ENCODE measurements at places on chromosomes 11 and 22.

DNA sequence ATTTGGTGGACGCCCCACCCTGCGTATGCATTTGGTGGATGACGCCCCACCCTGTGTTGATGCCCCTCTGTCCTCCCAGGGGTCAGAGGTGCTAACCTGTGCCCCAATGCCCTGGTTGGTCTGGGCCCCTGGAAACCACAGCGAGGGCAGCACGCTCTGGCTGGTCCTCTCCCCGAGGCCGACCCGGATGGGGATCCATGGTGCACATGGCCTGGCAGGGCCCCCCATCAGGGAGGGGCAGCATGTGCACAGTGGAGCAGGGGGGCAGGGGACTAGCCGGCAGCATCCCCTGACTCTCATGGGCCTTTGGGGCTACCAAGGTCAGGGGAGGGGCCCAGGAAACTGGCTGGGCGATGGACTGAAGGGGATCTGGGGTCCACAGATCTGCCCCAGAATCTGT, 7.6 kb upstream of the MUC5AC start:
- no peak for DNase-seq

- no peak for DNase-seq
Measured at GRCh38 chr22:29482726-29483125, 2.7 kb downstream of the NEFH start.

DNA sequence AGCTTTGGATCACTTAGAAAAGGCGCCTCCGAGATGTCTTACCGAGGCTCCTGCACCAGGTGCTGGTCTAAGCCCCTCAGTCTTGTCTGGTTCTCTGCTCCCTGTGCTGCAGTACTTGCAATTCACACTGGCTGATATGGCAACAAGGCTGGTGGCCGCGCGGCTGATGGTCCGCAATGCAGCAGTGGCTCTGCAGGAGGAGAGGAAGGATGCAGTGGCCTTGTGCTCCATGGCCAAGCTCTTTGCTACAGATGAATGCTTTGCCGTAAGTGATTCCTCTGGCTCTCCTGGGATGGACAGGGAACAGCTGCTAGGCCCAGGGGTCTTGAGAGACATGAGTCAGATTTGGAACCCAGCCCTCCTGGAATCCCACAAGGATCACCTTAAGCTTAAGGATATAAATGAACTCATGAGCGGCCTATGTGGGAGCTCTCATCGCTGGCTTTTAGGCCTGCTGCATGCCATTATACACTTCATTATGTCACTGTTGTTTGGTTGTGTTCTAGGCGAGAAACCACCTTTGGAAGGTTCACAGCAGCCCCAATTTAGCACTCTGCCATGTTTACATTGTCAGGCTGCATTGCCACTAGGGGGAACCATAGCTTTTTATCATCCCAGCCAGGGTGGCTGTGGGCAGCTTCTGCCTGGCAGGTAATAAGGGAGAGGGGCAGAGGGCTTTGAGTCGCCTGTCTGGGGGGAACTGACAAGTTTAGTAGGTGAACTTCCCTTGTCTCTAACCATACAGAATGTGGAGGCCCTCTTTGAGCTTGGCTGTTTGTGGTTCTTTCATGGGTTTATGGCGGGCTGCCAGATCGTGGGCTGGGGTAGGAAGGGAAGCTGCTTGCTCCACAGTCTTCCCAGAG, 8.5 kb downstream of the ACAD8 start:
- DNase-seq, result no peak

DNA sequence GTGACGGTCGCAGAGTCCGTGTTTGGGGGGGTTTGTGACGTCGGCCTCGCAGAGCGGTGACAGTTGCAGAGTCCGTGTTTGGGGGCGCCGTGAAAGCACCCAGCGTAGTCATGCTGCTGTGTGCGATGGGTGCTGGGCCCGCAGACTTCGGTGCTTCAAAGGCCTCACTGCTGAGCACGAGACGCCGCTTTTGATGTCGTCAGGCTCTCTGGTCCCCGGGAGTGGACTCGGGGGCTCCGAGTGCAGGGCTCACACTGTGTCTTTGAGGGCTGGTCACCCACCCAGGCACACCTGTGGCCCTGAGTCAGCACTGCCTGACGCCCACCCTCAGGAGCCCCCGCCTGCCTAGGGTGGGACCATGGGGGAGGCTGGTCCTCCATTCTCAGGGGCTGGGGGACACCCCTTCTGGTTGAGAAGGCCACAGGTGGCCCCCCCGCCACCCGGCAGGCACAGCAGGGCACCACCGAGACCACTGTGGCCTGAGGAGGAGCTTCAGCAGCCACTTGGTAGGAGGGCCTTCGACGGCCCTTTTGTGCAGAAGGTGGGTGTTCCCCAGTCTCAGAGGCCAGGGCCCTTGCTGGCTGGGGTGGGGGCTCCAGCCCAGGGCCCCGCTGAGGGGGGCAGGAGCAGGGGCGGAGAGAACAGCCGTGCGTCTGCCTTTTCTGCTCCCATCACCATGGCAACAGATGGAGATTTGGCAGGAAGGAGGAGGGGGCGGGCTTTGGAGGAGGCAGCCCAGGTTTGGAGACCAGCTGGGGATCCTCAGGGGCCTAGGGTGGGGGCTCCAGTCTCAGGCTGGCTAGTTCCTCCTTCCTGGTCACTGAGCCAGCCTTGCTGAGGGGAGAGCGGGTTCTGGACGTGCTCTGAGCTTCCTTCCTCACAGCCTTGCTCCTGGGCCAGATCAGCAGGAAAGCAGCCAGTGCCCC, 20.9 kb downstream of the BRSK2 start:
- DNase-seq, result no peak

DNA sequence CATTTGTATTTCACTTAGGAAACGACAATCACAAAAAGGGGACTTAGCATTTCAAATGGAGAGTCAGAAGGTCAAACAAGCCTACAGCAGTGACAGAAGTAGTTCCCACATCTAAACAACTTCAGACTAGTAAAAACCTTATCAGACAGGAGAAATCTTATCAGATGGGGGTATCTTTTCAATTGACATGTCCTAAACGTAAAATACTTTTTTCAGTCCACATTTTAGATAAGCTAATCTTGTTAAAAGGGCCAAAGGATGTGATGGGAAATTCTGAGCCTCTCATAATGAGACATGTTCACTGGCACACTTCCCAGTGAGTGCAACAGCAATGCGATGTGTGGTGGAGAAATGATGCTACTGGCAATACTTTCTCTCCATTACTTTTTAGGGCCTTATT, 2.4 kb downstream of the MAPK1 start:
- peak; percentile 24 for DNase-seq

DNA sequence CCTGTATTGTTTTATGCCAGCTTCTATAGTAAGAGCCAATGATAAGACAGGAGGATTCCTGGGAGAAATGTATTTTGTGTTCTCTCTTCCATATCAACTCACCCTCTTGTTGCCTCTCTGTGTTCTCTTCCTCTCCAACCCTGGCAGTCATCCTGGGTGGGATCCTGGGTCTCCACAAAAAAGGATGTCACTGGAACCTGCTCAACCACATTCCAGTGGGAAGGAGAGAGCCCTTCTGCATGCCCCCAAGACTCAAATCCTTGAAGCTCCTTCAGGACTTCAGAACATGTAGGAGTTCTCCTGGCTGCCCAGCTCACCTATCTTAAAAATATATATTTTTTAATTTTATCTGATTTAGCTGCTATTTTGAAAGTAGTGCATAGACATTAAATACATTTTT, 26.1 kb downstream of the APOL6 start:
- DNase-seq, result no peak

- DNase-seq, result no peak
Measured at GRCh38 chr11:43756575-43756974, 76.0 kb downstream of the HSD17B12 start.

- no peak for DNase-seq
Measured at GRCh38 chr11:11075515-11076171, 217.8 kb upstream of the ZBED5 start.

GRCh38 chr11:22331771-22332170, 6.4 kb upstream of the SLC17A6 start:
- DNase-seq, result no peak

DNA sequence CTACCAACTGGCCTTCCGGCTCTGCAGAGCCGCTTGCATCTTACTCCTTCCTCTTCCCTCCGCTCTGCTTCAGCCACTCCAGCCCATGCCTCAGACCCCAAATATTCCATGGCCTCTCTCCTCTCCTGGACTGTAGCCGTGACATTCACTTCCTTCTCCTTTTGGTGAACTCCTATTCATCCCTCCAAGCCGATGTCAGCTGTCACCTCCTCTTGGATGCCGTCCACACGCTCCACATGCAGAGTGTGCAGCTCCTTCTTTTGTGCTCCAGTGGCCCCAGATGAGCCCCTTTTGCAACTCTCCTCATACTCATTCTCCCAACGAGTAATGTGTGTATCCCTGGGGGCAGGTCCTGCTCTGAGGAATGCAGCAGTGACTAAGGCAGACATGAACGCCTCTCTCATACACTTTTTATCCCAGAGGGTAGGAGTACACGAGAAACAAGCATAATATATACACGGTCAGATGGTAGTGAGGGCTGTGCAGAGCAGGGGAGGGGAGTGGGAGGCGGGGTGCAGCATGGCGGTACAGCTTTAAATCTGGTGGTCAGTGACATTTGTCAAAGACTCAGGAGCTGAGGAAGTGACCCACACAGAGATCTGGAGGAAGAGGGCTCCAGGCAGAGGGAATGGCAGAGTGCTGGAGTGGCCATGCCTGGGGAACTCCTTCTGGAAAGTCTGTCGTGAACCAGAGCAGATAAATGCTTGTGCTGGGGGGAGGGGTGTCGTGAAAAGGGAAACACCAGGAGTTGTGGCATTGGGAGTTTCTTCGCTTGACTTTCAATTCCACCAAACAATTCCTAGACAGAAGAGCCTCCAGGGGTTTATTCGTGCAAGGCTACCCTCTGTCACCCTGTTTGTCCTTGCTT, 83.8 kb upstream of the ATXN10 start:
- DNase-seq, result no peak

DNA sequence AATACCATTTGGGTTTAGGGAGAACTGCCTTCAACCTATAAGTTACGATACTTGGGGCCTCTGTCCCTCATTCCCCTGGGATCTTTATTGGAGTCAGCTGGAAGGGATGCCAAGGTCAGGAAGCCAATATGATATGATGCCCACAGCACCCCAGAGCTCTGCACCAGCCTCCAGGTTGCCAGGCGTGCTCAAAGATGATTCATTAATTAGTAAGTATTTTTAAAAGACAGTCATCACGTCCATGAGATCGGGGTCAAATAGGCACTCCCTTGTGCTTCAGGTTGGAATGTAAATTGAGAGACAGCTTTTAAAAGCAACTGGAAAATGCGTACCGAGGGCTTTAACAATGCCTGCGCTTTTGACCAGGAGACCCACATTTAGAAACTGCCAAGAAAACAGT, 57.0 kb upstream of the CD5 start:
- no peak for DNase-seq

GRCh38 chr22:28435982-28436381, 243.7 kb downstream of the TTC28 start:
- DNase-seq, result no peak

Data from stimulated activated CD4-positive, alpha-beta T cell treated with anti-CD3 and anti-CD28 coated beads, Interleukin-4, amount 100 ng/mL, for 48 hours (primary cell).